ENCODE measurements at places on chromosomes 3 and 15.

DNA sequence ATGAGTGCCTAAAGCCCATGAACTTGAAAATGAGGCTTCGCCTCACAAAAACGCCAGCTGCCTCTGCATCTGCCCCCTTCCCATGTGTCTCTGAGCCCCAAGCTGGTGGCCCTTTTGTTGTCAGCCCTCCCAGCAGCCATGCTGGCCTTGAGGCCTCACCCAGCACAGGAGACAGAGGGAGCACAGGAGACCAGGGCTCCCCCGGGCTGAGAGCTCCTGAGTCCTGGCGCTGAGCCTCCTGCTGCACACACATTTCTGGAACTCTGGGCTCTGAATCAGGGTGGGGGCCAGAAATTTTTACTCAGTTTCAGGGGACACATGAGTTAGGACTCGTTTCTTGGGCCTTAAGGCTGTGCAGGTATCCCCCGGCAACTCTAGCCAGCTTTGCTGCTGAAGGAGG, 56.4 kb upstream of the ACAD9 start:
- DNase-seq, result no peak

DNA sequence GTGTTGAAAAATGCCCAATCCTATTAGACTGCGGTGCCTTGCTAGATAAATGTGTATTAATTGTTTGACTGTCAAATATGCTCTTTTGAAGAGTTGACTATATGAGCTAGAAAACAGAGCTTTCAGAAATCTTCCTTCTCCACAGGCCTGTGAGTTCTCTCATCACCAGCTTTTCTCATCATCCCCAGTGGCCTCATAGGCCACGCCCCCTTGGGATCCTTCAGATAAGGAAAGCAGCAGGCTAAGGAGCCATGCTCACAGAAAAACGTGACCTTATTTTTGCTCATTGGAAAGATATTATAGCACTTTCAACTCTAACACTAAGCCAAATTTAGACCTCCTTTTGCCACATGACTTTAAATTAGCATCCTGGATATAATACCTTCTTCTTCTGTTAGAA, 514.4 kb upstream of the ARRDC4 start:
- DNase-seq, result no peak

DNA sequence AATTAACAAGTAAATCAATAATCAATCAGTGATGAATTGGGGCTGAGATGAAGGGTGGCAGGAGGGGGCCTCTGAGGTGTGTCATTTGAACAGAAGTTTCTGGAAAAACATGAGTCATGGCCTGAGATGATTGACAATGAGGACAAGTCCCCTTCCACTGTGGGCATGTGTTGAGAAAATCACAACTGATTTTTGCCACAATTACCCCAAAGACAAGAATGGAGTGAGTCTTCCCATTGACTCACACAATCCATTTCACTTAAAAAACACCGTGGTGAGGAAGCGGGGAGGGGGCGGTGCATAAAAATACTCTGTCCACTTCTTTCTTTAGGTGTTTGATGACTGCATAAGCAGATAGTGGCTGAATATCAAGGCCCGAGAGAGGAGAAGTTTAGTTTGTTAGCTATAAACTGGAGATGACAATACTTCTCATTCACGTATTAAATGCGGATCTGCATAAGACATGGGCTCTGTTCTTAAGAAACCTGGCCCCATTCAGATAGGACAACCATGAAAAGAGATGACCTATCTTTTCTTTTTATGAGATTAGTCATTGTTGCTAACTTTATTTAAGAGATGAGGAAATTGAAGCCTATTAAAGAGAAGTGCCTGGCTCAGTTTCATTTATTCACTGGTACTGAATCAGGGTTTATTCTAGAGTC, 34.7 kb downstream of the SHC4 start:
- DNase-seq, result peak; percentile 44

DNA sequence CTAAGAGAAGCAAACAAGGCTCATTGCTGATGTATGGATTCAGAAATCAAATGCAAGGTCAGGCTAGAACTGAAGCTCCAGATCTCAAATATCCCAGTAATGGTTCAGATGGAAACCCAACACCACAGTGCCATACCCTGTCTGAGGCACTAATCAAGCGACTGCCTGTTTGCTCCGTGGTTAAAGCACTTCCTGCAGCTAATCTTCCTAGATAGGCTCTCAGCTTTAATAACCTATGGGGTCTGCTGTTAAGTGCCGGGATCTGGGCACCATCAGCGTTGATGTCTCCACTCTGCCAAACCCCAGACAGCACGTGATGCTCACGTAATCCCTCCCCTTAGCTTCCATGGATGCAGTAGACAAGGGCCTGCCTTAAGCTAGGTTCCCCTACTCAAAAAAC, 262.6 kb downstream of the MECOM start:
- no peak for DNase-seq

DNA sequence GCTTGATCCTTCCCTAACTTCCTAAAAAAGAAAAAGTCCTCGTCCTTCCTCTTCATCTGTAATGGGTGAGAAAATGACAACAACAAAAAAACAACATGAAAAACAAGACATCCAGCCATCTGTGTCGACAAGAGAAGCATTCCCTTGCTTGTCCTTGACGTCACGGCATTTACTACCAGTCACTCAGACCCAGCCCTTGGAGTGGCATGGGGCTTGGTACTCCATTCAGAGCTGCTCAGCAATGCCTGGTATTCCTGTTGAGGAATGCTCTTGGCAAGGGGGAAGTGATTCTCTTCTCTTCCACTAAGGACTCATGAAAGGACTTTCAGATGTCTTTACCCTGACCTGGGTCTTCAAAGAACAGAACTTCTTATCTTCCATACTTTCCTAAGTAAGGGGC, 339.7 kb upstream of the RASGRP1 start:
- DNase-seq, result no peak

DNA sequence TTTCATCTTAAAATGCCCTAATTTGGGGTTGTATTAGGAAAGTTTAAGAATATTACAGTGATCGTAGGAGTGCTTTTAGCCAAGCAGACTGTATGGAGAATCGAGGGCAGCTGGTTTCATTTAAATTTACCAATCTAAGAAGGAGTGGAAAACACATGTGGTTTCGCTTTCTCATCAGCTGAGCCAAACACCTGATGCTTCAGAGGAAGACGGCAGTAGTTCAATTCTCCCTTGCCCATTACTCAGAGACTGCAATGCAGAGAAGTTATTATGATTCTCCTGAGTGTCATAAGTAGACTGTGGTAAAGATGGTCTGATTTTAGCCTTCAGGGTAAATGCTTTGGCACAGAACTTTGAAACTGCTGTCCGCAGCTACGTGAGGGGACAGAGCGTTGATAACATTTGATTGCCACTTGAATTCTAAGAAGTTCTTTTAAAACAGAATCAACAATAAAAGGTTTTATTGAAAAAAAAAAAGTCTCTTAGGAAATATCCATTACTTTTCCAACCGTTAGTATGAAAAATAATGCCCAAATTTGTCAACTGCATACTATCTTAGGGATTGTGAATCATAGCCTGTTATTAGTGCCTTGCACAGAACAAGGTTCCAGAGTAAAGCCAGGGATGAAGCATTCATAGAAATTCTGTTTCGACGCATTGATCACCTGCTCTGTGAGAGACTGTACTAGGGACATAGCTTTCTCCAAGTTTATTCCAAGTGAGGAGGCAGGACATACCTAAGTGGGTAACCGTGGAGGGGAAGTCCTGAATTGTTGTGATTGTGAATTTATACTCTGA, 25.6 kb downstream of the LYSMD4 start:
- no peak for DNase-seq

- no peak for DNase-seq
These were observed 181.4 kb upstream of the GRM7 start for GRCh38 chr3:6679510-6679909.

GRCh38 chr15:69604072-69604411, 151.4 kb downstream of the RPLP1 start:
- DNase-seq, result no peak

DNA sequence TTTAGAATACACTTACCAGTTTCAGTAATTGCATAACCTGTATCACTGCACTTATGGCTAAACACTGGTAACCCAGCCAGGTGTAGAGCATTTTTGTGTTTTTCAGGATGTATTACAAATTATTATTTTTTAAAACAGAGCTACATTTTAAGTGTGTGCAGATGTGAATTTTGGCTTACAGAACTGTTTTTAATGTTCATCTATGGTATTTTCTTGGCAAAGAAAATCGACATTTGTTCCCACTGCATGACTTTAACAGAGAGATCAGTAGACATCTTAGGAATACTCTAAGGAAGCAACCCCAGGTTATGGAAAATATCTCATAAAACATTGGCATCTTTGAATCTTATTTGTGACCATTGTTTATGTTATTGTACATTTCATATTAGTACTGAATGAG, 73.3 kb downstream of the ATP13A4 start:
- DNase-seq, result no peak

GRCh38 chr15:95174301-95175259, 943.2 kb downstream of the MCTP2 start:
- DNase-seq, result no peak

DNA sequence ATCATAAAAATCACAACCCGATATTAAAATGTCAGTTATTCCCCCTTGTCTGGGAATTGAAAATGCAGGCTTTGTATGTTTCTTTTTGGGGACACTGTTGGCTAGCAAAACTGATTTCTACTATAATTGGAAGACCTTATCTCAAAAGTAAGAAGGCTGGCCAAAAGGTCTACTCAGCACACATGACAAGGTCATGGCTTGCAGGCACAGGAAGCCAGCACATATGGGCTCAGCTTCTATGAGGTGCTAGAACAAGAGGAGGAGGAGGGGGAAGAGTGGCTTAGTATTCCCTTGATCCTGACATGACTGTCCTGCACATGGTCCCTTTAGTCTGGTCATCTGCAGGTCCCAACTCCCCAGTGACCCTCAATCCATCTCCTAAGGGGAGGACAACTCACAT, 681.2 kb downstream of the SQOR start:
- no peak for DNase-seq

DNA sequence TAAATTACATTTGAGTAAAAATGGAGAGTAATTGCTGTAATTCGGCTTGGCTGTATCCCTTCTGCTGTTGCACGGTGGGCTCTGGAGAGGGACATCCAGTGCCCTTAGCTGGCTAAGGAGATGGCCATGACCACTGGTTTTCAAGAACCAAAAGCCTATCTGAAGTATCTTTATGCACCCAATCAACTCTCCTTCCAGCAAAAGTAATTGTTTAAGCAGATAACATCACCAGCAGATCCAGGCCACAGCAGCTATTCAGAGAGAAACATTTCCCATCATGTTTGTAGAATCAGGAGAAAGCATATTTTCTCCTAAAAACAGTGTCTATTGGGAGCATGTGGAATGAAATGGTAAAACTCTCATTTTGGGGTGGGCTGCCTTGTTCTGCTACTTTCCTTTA, 514.5 kb upstream of the RGMA start:
- no peak for DNase-seq

- no peak for DNase-seq
These were observed 205.0 kb downstream of the LPP start for GRCh38 chr3:188358787-188359493.

GRCh38 chr3:17638356-17638755, 104.1 kb downstream of the TBC1D5 start:
- DNase-seq, result no peak

DNA sequence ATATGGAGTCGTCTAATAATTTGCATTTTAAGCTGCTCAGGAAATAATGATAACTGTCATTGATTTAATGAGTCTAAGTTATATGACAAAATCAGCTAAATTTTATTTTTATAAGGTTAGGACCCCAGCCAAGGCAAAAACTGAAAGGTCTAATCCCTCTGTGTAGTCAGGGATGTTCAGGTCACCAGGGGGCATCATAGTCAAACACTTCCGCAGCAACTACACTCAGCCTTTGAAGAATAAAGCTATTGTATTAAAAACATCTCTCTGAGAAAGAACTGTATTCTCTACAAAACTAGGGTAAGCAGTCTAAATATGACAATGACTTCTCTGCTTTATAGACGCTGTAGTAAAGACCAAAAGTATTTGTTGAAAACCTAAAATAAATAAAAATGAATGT, 15.0 kb downstream of the INTS14 start:
- DNase-seq, result no peak

GRCh38 chr3:74904646-74905045, 290.2 kb upstream of the CNTN3 start:
- no peak for DNase-seq

GRCh38 chr3:58471025-58471887, 20.6 kb upstream of the KCTD6 start:
- no peak for DNase-seq

DNA sequence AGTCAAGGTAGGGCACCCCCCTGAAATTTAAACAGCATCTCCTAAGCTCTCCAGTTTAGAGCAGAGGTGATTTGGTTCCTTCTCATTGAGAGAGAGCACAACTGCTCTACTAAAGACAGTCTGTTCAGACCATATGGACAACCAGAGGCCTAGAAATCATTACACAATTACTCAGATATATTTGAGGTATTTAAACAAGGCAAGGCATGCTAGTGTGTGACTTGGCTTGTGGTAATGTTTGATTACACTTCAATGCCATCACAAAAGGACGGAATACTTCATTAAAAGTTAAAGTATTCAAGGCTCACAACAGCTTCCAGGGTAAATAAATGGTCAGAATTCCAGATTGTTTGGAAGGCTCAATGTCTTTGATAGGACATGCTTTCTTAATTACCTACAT, 110.2 kb downstream of the LRTM1 start:
- DNase-seq, result no peak

DNA sequence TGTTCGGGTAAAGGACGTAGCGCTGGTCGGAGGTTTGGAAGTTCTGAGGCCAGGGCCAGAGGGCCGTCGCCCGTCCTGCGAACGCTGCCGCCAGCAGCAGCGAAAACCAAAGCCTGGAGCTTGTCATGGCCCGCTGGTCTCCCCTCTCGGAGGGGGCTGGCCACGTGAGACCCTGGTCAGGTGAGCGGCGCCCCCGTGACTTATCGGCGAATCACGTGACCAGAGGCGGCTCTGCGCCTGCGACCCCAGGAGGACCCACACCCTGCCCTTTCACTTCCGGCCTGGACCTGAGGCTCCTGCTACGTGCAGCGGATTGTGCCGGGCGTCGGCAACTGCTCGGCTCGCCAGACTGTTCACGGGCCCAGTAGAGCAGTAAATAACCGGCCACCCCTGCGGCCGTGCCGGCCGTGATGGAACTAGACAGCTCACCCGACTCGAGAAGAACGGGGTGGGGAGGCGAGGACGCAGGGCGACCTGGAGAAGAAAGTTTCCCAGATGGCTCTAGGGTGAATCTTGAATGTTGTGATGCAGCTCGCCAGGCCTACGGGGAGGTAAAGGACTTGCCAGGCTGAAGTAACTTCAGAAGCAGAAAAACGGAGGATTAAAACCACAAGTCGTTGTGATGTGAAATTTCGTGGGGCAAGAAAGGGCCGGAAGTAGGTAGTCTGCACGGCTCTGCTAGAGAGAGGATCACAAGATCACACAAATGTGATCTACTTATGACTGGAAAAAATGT, at the start of gene HEXA:
Gene HEXA, minus strand, starts transcription at position 169 of the 736 bp plus-strand sequence. Its CDS starts 42 bp downstream, at position 127.
- DNase-seq, result peak; percentile 92
